ENCODE measurements at places on chromosomes 6 and 20.
A peak's percentile ranks its signal among the peaks of the same experiment; 100 is the strongest.

GRCh38 chr20:37308086-37309050 lies 18.9 kb downstream of the MANBAL start:
- DNase-seq: no peak

- no peak for DNase-seq
Measured at GRCh38 chr20:59462249-59462648, 142.1 kb upstream of the PHACTR3 start.

GRCh38 chr6:146962329-146962728 lies 241.9 kb upstream of the STXBP5 start:
- DNase-seq: no peak

DNA sequence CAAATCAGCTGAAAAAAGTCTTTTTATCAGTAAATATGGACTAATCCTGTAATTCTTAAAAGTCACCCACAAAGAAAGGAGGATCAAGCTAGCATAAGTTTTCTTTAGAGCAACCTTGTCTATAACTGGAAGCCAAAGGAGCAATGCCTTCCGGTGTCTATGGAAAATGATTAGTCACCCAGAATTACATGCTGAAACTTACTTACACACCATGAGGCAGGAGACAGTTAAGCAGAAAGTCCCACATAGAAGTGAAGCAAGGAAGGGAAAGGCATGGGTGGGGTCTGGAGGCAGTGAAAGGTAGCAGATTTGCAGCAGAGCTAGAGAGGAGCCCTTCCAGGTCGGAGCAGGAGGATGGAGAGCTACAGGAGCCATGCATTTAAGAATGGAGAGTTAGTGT lies 153.7 kb upstream of the RIPOR2 start:
- DNase-seq: no peak

DNA sequence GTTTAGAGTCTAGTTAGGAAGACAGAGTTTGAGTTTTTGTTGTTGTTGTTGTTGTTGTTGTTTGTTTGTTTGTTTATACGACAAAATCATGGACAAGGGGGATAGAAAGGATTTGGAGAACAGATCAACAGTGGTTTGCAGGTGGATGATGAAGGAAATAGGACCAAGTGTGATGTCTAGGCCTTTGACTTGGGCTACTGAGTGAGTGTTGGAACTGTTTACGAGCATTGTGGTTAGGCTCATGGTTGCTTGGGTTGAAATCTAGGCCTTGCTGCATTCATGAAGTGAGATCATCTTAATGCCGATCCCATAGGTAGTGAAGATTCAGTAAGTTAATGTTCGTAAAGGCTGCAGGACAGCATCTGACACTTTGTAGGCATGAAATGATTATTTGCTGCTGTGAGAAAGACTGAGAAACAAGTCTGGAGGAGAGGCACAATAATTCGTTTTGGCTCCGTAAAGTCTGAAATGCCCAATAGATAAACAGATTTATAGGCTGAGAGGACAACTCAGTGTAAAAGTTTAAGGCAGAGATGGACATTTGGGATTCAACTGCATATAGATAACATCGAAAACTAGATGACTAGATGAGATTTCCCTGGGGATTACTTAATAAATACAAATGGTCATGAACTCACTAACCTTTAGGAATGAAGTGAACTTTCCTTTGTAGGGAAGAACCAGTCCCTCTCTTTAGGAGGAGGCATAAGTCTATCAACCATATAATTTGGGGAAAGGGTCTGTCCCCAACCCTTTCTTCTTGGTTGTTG lies 70.0 kb downstream of the HDDC2 start:
- DNase-seq: no peak

DNA sequence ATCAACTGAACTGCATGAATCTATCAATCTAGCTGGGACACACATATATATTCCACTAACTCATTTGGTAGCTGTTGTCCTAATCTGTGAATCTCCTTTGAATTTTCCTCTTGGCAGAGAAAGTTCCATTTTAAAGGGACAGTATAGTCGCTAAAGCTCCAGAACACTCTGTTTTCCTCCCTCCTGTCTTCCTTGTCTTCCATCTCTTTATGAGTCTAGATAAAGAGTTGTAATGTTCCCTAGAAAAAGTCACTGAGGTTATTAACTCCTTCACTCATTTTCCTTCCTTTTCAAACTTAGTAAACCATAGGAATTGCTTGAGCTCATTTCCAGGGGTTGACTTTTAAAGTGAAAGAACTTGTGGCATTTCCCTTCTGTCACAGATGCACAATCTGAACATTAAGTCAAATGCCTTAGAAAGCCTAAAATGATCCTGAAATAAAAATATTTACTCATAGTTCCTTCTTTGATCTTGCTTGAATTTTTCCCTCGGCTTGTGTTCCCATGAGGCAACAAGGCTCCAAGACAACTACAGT lies 198.4 kb downstream of the TRIM27 start:
- DNase-seq: no peak

GRCh38 chr6:153963352-153963751 lies 75.7 kb upstream of the OPRM1 start:
- DNase-seq: no peak

GRCh38 chr6:55668591-55668990 lies 89.6 kb upstream of the HMGCLL1 start:
- no peak for DNase-seq

DNA sequence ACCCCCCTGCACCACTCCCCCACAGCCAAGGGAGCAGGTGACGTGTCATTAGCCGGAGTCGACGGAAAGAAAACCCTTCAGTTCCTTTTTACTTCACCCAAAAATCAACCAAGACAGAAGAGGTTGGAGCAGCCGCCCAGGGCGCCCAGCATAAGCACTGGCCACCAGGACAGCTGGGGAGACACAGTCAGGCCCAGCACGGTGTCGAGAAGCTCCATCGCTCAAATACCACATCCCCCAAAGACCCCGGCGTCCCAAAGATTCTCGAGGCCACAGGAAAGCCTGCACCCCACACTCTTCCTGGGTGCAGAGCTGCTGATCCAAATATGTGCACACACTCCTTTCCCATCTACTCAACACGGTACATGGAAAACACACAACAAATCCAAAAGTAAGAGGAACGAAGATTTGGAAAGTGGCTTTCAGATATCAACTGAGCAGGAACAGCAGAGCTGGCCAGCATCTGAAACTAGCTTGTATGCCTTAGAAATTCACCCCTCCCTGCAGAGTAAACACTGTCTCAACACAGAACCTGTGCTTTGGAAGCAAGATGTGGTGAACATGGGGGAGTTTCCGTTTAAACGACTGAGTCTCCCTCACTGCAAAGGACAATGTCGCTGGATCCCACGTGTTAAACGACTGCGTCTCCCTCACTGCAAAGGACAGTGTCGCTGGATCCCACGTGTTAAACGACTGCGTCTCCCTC lies 54.6 kb downstream of the DLL1 start:
- DNase-seq: no peak

GRCh38 chr20:15634102-15634501 lies 939.1 kb downstream of the KIF16B start:
- DNase-seq: no peak

DNA sequence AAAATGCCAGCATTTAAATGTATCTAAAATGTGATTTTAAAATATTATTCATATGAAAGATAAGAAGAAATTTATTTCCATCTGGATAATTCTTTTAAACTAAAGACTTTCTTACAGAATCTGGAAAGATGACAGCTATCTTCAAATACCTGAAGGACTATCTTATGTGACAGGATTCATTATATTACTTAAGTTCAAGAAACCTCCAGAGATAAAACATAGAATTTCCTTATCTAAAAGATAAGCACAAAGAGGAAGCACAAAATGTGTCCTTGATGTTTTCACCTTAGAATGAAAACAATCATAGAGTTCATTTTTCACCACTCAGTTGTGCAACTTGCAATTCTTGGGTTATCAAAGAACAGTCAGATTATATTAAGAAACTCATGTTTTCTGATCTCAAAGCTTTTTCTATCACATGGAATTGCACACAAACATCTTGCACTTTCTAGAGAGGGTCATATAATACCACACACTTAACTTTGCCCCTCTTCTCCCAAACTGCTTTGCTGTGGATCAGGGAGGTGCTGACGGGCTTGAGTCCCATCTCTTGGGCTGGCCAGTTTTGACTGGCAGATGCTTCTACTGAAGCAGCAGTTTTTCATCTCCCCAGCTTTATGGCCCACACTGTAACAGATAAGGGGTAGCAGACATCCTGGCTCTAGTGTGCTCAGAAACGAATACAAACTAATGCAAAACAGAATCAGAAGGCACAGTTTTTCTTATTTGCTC lies 467.4 kb downstream of the CDC5L start:
- no peak for DNase-seq

DNA sequence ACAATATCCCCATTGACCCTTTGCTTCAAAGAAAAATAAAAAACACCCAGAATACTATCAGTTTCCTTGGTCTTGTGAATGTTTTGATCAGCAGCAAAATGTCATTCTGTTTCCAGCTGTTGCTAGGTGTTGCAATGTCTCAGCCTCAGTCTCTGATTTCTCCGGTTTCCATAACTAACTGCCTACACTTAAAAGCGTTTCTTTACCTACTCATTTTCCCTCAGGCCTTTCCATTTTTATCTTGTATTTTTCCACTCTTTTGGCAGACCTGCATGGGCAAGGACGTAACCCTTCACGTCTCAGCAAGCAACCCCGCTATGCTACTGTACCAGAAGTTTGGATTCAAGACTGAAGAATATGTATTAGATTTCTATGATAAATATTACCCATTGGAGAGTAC lies 49.4 kb downstream of the KAT14 start:
- DNase-seq: no peak

GRCh38 chr6:86937219-86938079 lies at the start of gene HTR1E:
HTR1E (plus strand) TSS chr6:86937528; CDS start chr6:87015335, 77,807 bp downstream.
- DNase-seq: no peak

GRCh38 chr20:50389438-50389807 lies 120.8 kb upstream of the PTPN1 start:
- DNase-seq: no peak

DNA sequence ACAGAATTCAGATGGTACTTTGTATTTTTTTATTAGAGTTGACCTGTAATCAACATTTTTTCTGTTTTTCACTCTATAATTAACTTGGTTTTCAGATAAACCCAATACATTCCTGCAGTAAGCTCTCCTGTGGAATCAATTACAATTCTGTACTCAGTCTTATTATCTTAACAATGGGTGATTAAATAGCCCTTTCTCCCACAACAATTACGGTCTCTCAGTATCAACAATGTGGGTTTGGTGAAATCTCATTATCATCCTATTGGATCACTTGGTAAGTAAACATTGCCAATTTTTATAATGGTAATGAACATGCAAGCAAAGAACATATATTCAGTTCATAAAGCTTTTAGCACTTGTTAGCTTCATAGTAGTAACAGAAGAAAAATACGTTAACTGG lies 438.9 kb upstream of the EPHA7 start:
- DNase-seq: no peak

DNA sequence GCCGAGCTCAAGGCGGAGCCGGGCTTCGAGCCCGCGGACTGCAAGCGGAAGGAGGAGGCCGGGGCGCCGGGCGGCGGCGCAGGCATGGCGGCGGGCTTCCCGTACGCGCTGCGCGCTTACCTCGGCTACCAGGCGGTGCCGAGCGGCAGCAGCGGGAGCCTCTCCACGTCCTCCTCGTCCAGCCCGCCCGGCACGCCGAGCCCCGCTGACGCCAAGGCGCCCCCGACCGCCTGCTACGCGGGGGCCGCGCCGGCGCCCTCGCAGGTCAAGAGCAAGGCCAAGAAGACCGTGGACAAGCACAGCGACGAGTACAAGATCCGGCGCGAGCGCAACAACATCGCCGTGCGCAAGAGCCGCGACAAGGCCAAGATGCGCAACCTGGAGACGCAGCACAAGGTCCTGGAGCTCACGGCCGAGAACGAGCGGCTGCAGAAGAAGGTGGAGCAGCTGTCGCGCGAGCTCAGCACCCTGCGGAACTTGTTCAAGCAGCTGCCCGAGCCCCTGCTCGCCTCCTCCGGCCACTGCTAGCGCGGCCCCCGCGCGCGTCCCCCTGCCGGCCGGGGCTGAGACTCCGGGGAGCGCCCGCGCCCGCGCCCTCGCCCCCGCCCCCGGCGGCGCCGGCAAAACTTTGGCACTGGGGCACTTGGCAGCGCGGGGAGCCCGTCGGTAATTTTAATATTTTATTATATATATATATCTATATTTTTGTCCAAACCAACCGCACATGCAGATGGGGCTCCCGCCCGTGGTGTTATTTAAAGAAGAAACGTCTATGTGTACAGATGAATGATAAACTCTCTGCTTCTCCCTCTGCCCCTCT lies 1.1 kb downstream of the CEBPB start:
- DNase-seq: peak; percentile 43

- no peak for DNase-seq
Measured at GRCh38 chr20:25553819-25554296, 31.5 kb downstream of the NINL start.

DNA sequence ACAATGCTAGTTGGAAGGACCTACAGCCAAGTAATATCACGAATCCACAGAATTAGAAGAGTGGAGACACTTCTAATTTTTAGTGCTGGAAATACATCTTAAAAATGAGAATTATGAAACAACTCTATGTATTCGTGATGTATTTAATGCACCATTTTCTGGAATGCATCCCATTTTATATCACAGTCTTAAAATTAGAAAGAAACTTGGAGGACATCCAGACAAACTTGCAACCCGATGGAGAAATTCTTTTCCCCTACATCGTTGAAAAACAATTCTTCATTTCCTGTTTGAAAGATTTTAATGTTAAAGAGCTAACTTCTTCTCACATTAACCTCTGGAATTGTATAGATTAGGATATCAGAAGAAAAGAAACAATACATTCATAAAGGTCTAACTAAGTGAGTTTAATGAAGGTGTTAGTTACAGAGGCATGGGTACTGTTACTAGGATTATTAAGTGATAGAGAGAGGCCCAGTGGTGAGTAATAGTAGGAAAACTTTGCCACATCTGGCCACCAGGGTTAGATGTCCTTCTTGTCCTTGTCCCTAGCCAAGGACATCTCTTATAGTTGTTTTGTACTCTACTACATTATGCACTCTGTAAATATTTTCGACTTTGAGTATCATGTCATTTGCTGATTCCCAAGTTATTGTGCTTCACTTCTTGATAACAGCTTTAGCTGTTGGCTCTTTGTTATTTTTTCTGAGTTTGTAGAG lies 502.4 kb upstream of the PTCHD4 start:
- DNase-seq: no peak

- DNase-seq: no peak
Measured at GRCh38 chr20:35451295-35451694, 4.1 kb upstream of the CEP250 start.
